ENCODE measurements at places on chromosomes 12 and 14.

GRCh38 chr12:19239616-19240234 lies 110.2 kb downstream of the PLEKHA5 start:
- DNase-seq: peak; percentile 78

GRCh38 chr14:74255281-74255680 lies 16.0 kb downstream of the VSX2 start:
- no peak for DNase-seq

GRCh38 chr12:53743266-53744129 lies 8.3 kb downstream of the CISTR start:
- DNase-seq: peak; percentile 30

DNA sequence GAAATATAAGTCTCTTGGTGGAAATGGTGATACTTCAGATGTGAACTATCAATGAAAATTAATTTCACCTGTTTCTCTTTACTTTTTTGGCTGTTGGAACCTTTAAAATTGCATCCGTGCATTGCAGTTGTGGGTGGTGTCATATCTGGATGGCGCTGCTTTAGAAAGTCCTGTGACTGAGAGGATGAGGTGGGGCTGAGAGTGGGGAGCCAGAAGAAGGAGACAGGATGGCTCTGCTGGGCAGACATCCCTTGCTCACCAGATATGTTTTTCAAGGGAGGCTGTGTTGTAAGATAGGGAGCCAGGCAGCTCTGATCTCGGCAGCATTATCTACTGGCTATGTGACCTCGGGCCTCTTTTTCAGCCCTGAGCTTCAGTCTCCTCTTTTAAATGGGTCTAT lies 12.7 kb downstream of the ASB2 start:
- DNase-seq: no peak

DNA sequence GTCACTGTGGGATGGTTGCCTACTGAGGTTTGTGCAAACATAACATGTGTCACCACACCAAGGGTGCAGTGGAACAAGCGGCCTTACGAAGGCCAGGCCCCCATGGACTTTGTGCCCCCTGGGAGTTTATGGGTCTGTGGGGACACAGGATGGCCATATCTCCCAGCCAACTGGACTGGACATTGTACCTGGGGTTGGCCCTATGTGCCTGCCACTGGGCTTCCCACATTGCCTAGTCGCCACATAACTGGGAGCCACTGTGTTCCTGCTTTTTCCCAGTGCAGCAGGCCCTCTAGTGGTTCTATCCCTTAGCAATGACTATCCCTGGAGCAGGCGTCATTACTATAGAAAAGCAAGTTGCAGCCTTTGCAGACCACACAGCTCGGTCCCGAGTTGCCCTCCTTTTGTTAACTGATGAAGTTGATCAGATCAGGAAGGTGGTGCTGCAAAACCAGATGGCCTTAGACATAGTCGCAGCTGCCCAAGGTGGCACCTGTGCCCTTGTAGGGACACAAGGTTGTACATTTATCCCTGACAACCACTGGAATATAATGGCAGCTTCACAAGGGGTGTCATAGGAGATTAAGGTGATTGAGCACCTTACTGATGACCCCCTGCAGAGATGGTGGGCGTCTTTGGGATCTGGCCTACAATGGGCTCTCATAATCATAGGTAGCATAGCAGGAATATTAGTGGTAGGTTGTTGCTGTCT lies 15.2 kb upstream of the RNASE12 start:
- DNase-seq: peak; percentile 31

- DNase-seq: no peak
These were observed 1102.3 kb upstream of the SEL1L start for GRCh38 chr14:82635915-82636314.

- no peak for DNase-seq
These were observed 81.1 kb upstream of the RFLNA start for GRCh38 chr12:124213666-124214347.

GRCh38 chr12:109877504-109878246 lies 2.7 kb downstream of the GLTP start:
- no peak for DNase-seq

GRCh38 chr12:25959071-25959961 lies 834 bp downstream of the RASSF8 start:
- peak; percentile 88 for DNase-seq

DNA sequence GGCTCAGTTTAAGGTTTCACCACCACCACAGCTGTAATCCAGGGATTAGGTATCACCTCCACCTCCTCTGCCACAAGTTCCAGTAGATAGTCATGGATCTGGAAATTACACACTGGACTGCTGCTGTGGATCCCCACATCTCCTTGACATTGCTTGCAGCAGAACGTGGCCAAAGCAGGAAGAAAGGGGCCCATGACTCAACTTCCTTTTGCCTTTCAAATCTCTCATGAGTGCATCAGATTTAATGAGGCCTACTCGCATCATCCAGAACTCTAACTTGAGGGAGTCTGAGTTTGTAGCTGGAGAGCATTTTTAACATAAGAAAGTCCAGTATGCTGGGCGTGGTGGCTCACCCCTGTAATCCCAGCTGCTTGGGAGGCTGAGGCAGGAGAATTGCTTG lies 29.2 kb upstream of the TMED10 start:
- DNase-seq: peak; percentile 77

DNA sequence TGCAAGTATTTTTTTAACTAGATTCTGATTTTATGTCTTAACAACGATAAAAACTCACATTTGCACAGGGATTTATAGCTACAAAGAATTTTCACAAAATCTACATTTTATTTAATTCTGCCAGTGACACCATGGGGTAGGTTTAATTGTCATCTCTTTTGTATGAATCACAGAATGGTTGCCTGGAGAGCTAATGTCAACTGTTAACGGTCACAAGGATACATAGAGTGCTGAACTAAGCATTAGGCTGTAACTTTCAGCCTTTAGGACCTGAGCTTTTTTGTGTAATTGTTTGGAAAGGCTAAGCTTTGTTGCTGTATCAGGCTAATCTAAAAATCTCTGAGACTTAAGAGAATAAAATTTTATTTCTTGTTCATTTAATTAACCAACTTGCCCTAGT lies 465.3 kb upstream of the TBX3 start:
- DNase-seq: peak; percentile 38
